Common myeloid progenitor, CD34-positive (primary cell): ENCODE measurements at places on chromosomes 3 and 15.
A peak's percentile ranks its signal among the peaks of the same experiment; 100 is the strongest.

DNA sequence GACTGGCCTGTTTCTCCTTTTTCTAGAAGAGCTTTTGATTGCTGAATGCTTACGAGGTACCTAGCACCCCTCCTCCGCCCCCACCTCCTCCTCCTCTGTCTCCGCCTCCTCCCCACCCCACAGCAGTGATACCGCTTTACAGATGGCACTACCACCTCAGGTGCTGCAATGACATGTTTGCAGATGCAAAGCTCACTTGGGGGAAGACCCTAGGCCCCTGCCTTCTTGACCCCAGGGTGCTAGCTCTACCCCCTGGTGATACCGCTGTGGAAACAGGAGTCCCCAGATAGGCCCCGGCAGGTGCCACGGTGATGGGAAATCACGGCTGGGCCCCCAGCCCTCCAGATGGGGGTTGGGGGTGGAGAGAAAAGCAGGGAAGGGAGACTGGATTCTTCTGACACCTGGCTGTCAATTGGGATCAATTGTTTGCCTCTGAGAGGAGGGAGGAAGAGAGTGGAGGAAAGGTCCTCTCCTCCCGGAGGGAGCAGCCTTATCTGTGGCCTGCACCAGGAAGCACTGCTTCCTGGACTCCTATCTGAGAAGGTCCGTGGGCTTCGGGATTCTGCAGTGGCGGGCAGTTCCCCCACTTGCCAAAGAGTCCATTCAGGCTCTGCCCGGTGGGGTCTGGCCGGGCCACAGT, 37.6 kb downstream of the DNASE1L3 start:
- DNase-seq = no peak

- DNase-seq = peak; percentile 98
Observed at GRCh38 chr15:94206463-94207167, 24.7 kb upstream of the MCTP2 start.

- DNase-seq = no peak
Observed at GRCh38 chr3:112047264-112047663, 12.7 kb downstream of the TMPRSS7 start.

DNA sequence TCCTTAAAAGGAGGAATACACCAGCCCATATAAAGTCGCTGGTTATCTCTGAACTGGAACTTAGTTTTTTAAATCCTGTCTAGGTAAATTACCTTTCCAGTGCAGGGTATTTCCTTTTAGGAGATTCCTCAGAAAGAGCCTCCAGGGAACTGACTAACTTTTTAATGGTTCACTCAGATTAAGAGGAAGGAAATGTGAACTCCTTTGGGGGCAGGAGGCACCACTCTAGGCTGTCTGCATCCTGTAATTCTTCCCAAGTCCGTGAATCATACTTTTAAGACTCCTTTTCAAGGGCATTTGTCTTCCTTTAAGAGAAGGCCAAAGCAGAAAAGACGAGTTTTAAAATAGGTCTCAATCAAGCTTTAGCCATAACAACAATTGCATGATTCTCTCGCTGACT, 871.2 kb upstream of the NR2F2 start:
- no peak for DNase-seq

- DNase-seq = no peak
Observed at GRCh38 chr3:12218161-12218560, 59.4 kb upstream of the TIMP4 start.

DNA sequence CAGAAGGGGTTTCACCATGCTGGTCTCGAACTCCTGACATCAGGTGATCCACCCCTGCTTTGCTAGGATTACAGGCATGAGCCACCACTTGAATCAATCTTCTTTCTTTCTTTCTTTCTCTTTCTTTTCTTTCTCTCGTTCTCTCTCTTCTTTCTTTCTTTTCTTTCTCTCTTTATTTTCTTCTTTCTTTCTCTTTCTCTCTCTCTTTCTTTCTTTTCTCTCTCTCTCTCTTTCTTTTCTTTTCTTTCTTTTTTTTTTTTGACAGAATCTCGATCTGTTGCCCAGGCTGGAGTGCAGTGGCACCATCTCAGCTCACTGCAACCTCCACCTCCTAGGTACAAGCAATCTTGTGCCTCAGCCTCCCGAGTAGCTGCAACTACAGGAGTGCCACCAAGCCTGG, 37.9 kb upstream of the PIK3CB start:
- DNase-seq = no peak

GRCh38 chr3:73549051-73549600, 75.6 kb downstream of the PDZRN3 start:
- DNase-seq = no peak

DNA sequence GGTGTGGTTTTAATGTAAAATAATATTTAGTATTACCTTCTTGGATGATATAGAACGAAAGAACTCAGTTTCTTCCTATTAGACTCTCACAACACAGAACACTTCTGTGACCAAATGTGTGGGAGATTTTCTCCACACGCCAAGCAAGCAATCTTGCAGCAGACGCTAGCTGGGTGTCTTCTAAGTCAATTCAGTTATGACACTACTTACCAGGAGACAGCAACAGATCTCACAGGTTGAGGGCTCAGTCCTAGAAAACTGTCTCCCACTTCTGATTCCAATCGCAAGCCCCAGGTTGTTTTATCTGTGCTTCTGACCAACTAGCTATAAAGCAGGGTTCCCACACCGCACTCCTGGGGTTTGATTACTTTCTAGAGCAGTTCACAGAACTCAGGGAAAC, 41.2 kb downstream of the HERC1 start:
- no peak for DNase-seq

DNA sequence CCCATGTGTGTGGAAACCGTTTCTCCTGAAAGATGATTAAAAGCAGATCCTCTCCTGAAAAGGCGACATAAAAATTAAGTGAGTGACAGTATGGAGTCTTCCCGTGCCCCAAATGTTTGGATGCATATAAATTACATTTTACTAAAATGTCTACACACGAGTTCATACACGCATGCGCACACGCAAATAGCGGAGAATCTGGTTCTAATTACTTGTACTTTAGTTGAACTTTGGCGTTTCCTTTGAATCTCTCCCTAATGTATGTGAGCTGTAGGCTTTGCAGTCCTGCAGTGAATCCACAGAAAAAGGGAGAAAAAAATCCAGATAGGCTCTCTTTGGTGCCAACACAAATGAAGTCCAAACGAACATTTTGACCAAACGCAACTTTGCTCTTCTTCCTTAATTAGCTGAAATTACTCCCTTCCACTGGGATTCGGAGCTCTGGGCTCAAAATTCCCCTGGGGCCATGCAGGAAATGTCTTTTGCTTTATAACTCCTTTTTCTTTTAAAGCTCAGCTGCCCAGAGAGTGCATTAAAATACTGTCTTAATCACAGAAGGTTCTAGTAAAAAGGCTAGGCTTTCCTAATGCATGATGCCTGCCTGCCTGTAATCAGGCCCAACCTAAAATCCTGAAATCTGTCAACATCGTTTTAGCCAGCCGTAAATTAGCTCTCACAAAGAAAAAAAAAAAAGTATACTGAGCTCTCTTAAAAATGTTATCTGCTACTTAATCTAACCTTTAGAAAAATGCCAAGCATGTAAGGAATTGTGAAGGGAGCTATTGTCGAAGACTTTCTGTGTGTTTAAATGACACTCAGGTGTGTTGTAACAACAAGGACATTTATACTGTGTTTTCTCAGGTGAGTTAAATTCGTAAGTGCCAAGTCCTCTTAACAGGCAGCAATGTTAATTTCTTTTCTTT, 26.2 kb downstream of the RARB start:
- DNase-seq = no peak

DNA sequence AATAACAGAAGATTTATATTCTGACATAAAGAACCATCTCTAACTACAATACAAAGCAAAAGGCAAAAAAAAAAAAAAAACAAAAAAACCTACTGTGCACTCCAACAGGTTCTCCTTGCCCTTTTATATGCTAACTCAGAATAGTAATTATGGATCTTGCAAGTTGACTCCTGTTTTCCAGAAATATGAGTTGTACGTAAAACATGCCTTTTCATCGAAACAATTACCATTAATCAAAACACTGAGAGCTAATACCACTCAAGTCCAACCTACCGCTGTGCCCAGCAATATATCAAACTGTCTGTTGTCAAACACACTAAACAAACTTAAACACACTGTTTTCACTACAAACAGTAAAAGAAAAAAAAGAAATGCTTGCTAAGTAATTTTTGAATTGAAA, 389.8 kb downstream of the TBC1D5 start:
- DNase-seq = no peak

GRCh38 chr15:100517846-100518245, 10.9 kb downstream of the CERS3 start:
- no peak for DNase-seq
